ENCODE measurements at places on chromosomes 6 and 20.

DNA sequence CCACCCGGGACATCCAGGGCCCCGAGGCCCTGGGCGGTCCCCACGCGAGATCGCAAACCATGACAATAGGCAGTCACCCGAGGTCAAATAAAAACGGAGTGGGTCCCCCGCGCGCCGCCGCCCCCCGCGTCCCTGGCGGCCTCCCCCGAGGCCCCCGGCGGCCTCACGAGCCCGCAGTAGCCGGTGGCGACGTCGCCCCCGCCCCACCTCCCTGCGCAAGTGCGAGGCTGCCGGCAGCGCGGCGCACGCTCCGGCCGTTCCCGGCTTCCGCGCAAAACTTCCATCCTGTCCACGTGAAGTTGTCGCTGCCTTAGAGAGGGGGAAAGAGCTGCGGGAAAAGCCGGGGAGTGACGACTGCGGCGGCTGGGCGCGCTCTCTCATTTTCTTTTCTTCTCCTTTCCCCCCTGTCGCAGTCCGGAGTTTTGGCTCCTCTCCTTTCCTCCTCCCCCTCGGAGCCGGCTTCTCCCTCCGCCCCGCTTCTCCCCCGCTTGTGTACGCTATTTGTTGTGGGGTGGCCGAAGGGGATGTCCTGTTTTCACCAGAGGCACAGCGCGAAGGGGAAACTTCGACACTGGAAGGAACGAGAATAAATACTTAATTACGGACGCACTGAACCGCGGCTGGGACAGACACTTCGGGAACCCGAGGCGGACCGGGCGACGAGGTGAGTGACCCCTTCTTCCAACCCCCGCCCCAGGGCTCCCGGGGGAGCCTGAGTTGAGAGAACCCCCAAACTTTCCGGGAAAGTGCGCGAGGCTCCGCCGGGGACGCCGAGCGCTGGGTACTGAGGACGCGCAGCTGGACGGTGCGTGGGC is at the start of gene EYA4:
TSS of gene EYA4 (plus strand) at position 272 of the 815 bp plus-strand sequence. CDS start 33,424 bp downstream, outside the sequence.
- peak; percentile 79 for DNase-seq

DNA sequence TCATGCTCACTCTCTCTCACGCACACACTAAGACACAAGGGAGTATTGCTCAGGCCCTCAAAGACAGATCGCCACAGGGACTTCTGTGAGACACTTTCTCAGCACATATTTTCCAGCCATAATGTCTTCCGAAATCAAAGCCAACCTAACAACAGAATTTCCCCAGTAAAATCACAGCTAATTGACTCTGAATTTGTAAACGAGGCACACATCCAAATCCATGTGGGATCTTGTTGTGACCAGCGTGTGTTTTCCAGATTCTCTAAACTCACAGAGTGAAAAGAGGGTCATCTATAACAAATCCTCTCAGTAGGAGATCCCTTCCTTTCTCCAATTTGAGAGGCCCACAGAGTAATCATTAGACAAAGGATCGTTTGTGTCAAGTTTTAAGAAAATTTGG is 280.4 kb downstream of the PACRG start:
- DNase-seq = no peak

DNA sequence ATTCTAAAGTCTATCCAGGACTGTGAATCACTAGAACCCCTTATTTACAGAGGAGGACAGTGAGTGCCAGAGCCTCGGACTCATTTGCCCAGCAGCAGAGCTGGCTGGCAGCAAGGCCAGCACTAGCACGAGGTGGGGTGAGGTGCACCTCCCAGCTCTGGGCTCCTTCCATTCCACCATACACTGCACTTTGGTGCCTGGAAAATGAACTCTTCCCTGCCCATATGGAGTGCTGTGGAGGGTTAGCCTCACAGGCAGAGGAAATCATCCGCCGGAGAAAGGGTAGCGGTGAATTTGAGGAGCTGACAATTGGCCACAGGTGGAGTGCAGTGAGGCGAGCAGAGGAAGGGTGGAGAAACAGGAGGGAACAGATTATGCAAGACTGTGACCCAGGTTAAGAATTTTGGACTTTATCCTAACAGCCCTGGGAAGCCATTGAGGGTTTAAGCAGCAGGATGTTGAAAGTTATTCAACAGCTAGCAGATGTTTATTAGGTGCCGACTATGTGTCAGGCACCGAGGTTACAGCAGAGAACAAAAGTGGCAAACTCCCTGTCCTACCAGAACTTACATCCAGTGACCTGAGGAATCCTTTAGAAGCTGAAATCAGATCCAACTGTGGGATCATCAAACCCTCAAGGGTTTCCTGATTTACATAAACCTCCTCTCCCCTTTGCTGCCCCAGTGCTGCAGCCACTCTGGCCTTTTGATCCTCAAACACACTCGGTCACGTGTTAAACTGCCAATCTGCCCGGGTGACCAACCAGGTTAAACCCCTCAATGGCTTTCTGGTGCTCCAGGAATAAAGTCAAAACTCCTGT is 6.2 kb downstream of the TRIM26 start:
- peak; percentile 26 for DNase-seq

DNA sequence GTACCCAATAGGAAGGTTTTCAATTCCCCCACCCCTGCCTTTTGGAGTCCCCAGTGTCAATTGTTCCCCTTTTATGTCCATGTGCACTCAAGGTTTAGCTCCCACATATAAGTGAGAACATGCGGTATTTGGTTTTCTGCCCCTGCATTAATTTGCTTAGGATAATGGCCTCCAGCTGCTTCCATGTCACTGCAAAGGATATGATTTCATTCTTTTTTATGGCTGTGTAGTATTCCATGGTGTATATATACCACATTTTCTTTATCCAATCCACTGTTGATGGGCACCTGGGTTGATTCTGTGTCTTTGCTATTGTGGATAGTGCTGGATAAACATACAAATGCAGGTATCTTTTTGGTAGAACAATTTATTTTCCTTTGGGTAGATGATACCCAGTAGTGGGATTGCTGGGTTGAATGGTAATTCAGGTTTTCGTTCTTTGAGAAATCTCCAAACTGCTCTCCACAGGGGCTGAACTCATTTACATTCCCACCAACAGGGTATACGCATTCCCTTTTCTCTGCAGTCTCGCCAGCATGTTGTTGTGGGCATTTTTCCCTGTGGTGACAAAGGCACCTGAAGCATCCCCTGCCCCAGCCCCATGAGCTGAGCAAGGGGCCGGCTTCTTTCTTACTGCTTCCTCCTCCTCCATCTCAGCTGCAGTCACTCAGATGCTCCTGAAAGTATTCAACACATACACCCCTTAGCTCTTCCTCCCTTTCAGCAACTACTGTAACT is 66.7 kb downstream of the ELOVL2 start:
- DNase-seq = no peak

DNA sequence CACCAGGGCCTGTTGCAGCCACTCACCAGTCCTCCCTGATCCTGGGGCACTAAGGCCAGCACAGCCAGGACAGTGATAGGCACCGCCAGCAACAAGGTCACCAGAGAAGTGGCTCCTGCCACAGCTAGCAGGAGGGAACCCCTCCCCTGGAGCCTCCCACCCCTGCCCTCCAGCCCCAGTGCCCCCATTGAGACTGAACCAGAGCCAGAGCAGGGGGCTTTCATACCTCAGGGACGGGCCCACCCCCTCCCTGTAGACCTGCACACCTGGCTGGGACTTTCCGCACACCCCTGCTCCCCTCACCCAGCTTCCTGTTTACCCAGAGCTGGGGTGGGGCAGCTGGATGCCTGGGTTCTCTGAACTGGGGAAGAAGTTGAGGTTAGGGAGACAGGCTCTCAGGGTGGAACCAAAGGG is at the start of gene LTB:
TSS of gene LTB (minus strand) at position 195 of the 414 bp plus-strand sequence. CDS start at position 188, 7 bp downstream.
- no peak for DNase-seq

GRCh38 chr6:15882915-15883314 is 220.1 kb upstream of the DTNBP1 start:
- DNase-seq = peak; percentile 61

GRCh38 chr6:70216767-70217166 is 86.1 kb downstream of the COL9A1 start:
- no peak for DNase-seq

- DNase-seq = peak; percentile 48
Measured at GRCh38 chr20:58691773-58692578, 624 bp upstream of the NPEPL1 start.

- DNase-seq = no peak
Measured at GRCh38 chr6:72286911-72287311, 335.0 kb upstream of the KCNQ5 start.

- no peak for DNase-seq
Measured at GRCh38 chr6:14959324-14959885, 286.5 kb upstream of the JARID2 start.

- DNase-seq = no peak
Measured at GRCh38 chr6:153207006-153207405, 75.9 kb upstream of the RGS17 start.

DNA sequence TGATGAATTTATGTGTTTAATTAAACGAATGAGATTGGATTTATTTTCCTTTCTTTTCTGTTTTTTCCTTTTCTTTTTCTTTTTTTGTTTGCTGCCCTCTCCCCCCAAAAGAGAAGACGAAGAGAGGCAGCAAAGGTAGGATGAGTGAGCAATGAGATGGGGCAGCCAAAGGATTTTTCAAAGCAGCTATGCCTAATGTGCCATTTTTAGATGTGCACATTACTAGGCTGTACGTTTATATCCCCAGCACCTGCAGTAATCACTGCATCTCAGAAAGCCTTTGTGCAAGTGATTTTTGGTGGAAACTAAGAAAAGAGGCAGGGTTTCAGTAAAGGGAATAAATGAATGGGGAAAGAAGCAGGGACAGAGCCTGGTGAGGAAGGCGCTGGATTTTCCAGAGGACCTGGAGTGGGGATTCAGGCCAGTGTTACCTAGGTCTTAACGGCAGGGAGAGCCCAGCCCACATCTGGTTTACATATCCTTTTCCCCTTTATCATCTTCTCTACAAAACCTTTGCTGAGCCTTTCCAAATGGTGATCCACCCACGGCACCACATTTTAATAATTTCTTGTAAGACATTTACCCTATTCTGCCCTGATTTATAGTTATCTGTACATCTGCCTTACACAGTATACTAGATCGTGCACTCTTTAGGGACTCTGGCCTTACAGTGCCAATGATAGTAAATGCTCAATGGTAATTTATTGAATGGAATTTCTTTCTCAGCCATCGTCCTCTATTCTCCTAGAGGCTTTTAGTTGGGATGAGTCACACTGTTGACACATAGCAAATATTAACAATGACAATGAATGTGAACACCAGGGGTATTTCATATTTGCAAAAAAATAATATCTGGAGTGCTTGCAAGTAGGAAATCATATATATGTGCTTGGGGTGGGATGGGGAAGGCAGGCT is 38.3 kb upstream of the ATXN1 start:
- DNase-seq = peak; percentile 52

GRCh38 chr6:166815629-166816028 is 140.7 kb downstream of the RNASET2 start:
- peak; percentile 31 for DNase-seq

DNA sequence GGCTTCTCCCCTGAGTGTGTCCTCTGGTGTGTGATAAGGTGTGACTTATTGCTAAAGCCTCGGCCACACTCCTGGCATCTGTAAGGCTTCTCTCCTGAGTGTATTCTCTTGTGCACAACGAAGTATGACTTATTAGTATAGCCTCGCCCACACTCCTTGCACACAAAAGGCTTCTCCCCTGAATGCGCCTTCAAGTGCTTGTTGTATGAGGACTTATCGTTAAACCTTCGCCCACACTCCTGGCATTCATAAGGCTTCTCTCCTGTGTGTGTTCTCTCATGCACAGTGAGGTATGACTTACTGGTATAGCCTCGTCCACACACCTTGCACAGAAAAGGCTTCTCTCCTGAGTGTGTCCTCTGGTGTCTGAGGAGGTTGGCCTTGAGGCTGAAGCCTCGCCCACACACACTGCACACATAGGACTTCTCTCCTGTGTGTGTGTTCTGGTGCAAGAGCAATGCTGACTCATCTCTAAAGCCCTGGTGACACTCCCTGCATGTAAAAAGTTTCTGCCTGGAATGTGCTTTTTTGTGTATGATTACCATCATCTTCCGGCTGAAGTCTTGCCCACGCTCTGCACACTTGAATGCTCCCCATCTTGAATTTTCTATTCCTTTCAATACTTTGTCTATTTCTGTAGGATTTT is 20.4 kb downstream of the ZNF337 start:
- DNase-seq = no peak

DNA sequence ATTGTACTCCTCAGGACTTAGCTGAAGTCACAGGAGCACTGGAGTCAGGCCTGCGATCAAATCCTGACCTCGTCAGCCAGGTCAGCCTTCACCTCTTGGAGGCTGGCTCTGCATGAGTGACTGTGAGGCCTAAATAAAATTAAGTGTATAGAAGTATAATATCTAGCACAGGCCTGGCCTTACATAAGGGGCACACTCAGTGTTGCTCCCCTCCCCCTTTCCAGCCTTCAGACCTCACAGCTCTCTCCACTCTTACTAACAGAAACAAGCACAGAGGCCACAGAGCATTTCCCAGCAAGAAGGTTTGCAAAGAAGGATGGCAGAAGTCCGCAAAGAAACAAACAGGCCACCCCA is 84.8 kb downstream of the TRERF1 start:
- DNase-seq = no peak

DNA sequence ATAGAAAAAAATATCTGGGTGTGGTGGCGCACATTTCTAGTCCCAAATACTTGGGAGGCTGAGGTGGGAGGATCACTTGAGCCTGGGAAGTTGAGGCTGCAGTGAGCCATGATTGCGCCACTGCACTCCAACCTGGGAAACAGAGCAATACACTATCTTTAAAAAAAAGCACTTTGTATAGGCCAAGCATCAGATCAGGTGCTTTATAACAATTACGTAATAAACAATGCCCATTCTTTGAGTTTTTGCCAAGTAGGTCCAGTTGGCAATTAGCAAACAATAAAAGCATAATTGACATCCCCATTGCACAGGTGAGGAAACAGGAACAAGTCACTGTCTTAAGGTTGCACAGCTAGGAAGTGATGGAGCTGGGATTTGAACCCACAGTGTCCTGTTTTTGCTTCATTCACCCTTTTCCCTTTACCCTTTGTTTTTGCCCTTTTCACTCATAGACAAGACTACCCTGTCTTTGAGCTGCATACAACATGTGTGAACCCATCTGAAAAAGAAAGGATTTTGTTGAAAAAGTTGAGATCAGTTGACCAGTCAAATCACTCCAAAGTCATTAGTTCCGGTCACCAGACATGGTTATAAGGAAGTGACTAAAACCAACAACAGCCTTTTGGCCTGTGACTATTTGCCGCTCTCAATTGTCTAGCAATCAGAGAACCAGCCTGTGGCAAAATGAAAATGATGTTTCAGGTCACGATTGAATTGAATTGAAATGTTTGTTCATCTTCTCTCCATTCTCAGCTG is 303.6 kb downstream of the TFAP2C start:
- DNase-seq = no peak

GRCh38 chr6:34919651-34920050 is 30.6 kb downstream of the ANKS1A start:
- peak; percentile 65 for DNase-seq

DNA sequence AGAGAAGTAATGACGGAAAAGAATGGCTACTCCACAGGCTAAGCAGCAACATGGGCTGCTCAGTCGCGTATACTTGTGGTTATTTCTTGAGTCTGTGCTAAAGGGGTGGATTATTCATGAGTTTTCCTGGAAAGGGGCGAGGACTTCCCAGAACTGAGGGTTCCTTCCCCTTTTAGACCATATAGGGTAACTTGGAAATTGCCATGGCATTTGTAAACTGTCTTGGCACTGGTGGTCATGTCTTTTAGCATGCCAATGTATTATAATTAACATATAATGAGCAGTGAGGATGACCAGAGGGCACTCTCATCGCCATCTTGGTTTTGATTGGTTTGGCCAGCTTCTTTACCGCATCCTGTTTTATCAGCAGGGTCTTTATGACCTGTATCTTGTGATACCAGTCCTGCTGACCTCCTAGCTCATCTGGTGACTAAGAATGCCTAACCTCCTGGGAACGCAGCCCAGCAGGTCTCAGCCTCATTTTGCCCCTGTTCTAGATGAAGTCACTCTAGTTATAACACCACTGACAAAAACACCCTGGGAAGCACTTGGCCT is 11.4 kb downstream of the LBP start:
- DNase-seq = no peak

GRCh38 chr6:127366282-127367022 is 23.0 kb upstream of the ECHDC1 start:
- no peak for DNase-seq

Data from muscle of leg (tissue), 16 donors.